ENCODE measurements at places on chromosomes 7 and 10.
A peak's percentile ranks its signal among the peaks of the same experiment; 100 is the strongest.

GRCh38 chr7:135862586-135863340 lies 114.2 kb upstream of the FAM180A start:
- DNase-seq, result no peak

GRCh38 chr7:22361795-22362194 lies 4.8 kb upstream of the RAPGEF5 start:
- DNase-seq, result no peak

GRCh38 chr7:138954545-138955475 lies 26.4 kb downstream of the KIAA1549 start:
- no peak for DNase-seq

DNA sequence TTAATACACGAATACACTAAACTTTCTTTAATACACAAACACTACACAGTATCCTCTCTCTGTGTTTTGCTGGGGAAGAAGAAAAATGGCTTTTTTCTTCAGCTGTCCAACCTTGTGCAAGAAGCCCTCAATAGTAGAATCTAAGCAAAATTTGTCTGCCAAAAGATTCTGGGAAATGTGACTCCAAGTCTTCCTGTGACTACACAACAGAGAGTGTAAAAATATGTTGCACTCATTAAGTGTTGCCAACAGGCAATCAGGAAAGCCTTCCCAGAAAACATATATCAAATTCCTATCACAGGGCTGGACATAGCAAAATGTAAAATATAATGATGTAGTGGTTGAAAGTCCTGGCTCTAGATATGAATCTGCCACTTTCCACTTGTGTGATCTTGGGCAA lies 825.1 kb upstream of the ZWINT start:
- no peak for DNase-seq

GRCh38 chr7:42914009-42914408 lies 2.1 kb upstream of the C7orf25 start:
- DNase-seq, result peak; percentile 2

DNA sequence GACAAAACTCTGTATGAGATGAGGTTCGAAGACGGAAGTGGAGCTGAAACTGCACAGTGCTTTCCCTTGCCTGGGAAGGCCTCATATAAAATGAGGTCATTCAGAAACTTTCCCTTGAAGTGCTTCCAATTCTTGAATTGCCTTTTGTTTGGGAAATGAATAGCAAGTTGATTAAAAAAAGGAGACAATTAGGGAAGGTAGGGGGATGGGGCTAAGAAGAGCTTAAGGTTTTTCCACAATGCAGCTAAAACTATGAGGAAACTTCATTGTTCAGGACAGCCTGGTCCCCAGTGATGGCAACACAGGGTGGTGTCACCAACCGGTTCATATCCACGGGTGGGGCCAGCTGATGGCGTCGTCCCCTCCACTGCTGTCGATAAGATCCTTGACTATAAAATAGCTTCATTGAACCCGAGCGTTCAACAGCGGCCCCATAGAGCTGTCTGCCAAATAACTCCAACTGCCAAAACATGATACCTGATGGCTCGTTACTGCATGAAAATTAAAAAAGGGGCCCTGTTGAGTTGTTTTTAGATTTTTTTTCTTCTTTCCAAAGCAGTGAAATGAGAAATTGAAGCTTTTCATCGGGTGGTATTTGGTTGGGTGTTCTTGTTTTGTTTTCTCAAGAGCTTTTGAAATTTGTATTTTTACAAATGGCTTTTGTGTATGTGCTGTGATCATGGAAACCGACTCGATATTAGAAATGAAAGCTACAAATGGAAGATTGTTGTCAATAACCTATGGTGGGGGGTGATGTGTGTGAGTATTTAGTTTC lies 2.8 kb upstream of the CELF2 start:
- DNase-seq, result no peak

GRCh38 chr7:49771427-49772176 lies 1.8 kb upstream of the VWC2 start:
- DNase-seq, result no peak

DNA sequence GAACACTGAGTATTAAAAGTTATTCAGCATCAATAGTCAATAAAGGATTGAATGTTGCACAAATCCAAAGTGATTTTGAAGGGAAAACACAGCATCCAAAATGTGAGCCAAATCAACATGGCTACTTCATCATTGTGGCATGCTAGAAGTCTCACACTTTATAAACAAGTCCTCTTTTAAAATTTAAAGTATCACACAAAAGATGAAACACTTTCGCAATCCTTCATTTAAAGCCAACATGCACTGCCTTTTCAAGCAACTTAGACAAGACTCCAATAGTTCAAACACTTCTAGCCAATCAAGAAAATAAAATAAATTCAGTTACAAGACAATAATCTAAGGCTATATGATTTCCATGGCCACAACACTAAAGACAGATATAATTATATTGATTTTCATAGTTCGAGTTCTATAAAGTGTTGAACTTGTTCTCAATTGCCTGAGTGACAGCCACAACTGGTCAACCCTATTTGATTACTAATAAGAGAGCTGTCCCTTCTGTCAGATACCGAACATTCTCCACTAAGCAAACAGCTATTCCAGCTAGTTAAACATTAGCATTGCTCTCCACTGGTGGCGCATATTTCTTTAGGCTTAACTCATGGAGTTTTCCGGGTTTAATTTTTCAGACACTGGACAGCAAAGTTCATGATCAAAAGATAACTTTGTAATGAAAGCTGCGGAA lies 8.3 kb downstream of the EBF3 start:
- no peak for DNase-seq

DNA sequence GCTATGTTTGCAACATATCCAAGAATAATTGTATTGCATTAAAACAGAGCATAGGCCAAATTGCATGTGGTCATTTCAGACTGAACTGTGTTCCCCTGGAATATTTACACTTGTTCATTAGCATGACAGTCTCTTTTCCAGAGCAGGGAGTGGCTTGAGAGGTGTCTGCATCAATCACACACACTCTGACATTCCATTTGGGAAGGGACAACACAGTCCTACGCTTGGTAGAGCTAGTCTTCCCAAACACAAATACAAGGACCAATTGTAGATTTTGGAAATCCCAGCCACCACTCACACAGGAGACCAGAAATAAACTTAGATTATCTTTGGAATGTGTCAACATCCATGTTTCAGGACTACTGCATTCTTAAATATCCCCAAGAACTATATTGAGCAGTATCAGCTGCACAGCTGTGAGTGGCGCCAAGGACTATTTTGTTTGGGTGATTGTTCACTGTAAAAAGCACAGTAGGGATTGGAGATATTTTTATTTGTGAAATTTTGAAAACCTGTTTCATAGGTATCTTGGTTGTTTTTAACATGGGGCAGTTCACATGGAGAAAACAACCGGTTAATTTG lies 93.6 kb upstream of the PRR15 start:
- no peak for DNase-seq

- peak; percentile 86 for DNase-seq
Observed at GRCh38 chr7:46544396-46545008, 623.4 kb upstream of the IGFBP3 start.

DNA sequence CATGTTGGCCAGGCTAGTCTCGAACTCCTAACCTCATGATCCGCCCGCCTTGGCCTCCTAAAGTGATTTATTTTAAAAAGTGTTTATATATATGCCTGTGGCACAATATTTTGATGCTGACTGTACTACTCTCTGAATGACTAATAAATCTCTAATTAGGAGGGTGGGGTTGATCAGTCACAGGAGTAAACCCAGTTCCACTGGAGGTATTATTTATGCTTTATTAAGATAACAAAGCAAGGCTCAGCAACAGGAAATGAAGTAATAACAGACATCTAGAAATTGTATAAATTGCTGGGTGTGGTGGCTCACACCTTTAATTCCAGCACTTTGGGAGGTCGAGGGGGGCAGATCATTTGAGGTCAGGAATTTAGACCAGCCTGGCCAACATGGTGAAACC lies 26.0 kb upstream of the MCU start:
- DNase-seq, result no peak

DNA sequence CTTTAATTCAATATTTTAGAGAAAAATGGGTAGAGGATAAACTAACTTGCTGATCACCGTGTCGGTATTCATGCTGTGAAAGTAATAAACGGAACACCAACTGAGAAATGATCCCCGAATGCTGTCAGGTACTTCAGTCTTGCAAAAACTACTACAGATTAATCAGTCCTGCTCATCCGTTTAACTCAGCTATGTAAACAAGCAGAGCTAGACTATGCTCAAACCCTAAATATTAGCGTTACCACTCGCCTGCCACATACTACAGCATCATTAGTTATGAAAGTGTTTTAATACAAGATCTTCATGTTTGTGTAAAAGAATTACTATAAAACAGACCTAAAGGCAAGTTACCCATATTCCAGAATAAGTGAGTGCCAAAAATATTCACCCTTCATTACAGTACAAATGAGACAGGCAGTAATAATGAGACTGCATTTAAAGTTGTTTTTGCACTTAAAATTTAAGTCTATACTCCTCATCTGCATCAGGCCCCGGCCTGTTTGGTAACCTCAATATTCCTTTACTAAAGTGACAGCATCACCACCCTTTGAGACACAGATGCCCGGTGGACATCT lies 952 bp downstream of the DNMBP start:
- peak; percentile 34 for DNase-seq

GRCh38 chr7:92625617-92626016 lies 35.4 kb upstream of the FAM133B start:
- DNase-seq, result no peak

Measured in astrocyte of the spinal cord (primary cell).